ENCODE measurements at places on chromosomes 1 and 21. TPM values are rescaled to one million over a fixed set of nuclear protein-coding genes. Genes with fewer than 3 reads are reported as not detected.

The DIPK1A gene
- total RNA-seq: 1.5 TPM

The C1orf210 gene
- not detected for total RNA-seq

The KHDC4 gene
- 26.0 TPM for total RNA-seq

The FRRS1 gene
- total RNA-seq: 4.1 TPM

The PLPPR4 gene
- total RNA-seq: not detected

The EXTL1 gene
- not detected for total RNA-seq

The KCNK1 gene
- 0.53 TPM for total RNA-seq

The HSF2BP gene
- total RNA-seq: 2.4 TPM

GRCh38 chr1:87111659-87112371 lies 197.4 kb downstream of the HS2ST1 start:
- DNase-seq: no peak

- DNase-seq: no peak
Measured at GRCh38 chr1:53392460-53392859, 64.6 kb upstream of the LRP8 start.

DNA sequence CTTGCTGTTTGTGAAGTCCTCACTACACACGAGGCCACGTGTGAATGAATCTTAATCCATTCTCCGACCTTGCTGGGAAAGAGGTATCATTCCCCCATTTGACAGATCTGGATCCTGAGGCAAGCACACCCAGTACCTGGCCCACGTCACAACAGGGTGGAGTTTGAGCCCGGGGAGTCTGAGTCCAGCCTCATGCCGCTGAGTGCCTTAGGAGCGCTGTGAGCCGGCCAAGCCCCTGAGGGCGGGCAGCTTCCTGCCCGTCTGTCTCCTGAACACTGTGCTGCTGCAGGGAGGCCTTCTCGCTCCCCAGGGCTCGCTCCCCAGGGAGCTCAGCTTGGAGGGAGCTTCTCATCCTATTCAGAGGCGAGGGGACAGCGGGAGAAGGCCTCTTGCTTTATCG lies 29.7 kb downstream of the SLC45A1 start:
- DNase-seq: no peak

DNA sequence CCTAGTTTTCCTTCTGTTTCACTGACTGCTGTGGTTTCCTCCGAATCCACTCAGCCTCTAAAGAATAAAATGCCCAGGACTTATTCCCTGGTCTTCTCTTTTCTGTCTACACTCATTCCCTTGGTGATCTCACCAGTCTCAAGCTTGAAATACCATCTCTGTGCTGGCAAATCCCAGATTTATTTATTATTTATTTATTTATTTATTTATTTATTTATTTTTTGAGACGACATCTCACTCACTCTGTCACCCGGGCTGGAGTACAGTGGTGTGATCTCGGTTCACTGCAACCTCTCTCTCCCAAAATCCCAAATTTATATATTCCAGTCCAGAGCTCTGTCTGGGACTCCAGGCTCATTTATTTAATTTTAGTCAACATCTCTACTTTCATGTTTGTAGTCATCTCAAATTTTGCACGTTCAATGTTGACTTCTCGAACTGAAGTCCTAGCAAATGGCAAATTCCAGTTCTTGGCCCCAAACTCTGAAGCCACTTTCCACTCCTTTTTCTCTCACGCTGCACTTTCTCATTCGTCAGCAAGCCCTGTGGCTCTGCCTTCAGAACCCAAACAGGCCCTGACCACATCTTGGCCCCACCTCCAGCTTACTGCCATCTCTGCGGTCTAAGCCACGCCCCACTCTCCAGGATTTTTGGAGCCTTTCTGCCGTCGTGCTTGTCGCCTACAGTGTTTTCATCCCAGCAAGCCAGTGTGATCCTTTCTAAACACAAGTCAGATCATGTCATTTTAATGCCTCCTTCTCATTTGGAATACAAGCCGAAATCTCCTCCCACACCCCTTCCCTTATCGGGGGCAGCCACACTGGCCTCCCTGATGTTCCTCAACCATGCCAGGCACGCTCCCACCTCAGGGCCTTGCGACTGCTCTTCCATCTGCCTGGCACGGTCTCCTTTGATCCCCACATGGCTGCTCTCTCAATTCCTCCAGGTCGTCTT lies 14.2 kb upstream of the TENT5B start:
- peak; percentile 69 for DNase-seq

DNA sequence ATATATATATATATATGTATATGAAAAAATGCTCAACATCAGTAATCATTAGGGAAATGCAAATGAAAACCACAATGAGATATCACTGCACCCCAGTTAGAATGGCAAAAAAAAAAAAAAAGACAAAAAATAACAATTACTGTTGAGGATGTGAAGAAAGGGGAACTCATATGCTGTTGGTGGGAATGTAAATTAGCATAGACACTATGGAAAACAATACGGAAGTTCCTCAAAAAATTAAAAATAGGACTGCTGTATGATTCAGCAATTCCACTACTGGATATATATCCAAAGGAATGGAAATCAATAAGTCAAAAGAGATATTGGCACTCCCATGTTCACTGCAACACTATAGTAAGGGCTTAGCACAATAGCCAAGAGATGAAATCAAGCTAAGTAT lies 41.5 kb upstream of the CTBS start:
- no peak for DNase-seq

DNA sequence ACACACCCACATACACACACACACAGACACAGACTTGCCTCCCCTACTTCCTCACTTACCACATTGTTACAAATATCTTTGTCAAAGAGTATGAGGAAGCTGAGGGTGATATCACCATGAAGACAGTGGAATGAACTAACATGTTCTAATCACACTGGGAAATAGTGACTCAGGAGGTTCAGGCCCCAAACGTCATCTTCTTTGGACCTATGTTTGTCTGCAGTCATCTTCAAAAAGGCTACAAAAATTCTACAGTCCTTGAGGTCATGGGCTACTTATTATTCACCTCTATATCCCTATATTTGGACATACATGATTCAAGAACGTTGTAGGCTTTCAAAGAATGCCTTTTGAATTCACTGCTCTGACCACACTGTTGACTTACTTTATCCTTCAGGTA lies 2.1 kb upstream of the LCE2C start:
- DNase-seq: no peak

DNA sequence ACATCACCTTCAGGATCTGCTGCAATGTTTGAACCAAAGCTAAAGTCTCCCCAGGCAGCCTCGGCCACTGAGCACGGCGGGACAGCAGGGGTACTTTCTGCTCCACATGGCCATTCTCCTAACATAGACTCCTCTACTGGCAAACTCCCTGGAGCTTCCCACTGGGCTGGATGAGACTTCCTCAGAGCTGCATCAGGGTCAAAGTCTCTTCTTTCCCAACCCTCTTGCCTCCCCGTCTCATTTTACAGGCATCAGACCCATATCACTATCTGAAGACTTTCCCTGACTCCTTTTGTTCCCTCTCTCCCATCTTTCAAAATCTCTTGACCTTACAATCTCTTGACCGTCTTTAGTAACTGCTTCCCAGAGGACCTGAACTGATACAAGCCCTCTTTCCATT lies 42.2 kb upstream of the KIRREL1 start:
- DNase-seq: no peak

- no peak for DNase-seq
Measured at GRCh38 chr1:236275586-236275985, 6.2 kb downstream of the ERO1B start.

- DNase-seq: no peak
Measured at GRCh38 chr1:5670590-5671350, 321.5 kb downstream of the NPHP4 start.

DNA sequence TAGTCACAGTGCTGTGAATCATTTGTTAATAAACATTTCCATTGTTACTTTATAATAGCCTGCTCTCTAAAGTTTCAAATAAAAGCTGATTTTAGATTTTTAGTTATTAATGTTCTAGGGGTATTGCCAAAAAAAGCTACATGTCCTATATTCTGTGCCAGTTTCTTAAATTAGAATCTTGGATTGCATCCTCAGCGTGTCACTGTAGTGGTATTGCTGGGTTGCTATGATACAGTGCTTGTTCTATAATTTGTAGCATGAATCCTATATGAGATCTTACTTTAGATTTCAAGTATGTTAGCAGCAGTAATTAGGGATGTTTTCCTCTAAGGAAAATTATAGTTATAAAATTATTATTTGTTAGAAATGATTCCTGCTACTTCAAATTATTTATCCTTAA lies 16.4 kb downstream of the PPP2R5A start:
- no peak for DNase-seq

GRCh38 chr1:66840929-66841328 lies 39.9 kb upstream of the INSL5 start:
- no peak for DNase-seq

All from MG63 (cell line).